ENCODE measurements at places on chromosomes 3 and 15.
A peak's percentile ranks its signal among the peaks of the same experiment; 100 is the strongest.

DNA sequence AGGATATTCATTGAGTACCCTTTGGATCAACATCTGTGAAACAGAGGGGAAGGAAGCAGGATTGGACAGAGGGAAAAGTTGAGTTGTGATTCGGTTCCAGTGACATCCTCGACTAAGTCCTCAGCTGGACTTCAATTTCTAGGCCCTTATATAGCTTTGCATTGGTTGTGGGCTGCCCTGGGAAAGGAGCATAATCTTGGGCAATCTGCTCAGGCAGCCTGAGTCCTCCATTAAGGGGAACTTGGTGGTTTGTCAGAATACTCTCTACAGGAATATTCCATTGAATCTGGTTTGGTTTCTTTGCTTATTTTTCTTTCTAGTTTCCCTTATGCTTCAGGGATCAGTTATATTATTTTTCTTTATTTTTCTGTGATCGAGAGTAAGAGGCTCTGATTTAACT lies 94.1 kb downstream of the TCF12 start:
- DNase-seq, result no peak

DNA sequence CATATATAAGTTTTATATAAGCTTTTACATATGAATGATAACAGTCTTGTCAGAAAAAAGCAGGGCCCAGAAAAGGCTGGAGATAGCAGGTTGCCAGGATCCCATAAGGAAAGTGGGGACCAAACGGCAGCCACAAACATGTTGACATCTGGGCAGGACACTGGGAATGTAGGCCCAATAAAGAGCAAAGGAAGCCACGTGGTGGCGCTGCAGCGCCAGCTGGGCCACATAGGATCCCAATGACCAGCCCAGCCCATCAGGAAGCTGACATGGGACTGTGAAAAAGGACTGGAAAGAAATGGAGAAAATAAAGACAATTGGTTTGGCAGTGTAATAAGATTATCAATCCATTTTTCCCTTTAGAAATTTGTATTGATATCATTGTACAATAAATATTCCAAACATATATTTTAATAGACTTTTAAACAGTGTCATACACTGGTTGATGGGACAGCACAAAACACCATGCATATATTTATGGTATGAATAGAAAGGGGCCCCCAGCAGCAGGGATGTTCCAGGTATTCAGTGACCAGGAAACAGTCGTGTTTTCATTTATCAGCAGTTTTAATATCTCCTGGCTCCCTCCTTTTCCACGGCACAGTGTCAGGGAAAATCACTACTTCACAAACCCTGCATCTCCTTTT lies 89.0 kb upstream of the STRIT1 start:
- DNase-seq, result peak; percentile 64

DNA sequence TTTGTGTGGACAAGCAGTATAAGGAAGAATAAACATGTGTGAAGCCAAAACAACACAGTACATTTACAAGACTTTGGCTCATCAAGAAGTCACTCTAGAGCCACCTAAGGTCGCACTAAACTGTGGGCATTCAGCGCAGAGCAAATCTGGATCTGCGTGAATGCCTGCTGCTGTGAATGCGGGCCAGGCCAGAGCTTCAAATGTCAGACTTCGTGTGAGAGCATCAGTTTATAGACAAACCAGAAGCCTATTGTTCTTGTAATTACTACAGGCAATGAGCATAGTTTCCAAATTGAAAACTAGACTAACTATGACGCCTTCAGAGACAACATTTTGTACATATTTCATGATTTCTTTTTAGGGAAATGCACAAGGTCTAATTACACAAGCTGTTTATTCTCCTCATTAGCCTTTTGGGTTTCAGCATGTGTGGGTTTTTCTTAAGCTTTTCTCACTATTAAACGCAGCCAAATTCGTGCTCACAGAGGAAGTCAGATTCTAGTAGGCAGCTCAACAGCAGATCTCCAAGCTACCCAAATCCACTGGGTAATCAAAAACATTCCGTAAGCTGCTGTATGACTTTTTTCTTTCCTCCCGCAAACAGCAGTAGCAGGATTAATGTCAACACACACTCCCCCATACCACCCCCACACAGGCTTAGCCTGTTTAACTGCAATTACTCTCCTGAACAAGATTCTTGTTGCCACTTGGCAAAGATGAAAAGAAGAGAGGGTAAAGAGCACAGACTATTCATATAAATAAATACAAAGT lies 84.5 kb upstream of the SETMAR start:
- DNase-seq, result no peak

GRCh38 chr3:25854635-25855034 lies 64.7 kb downstream of the OXSM start:
- DNase-seq, result peak; percentile 82

DNA sequence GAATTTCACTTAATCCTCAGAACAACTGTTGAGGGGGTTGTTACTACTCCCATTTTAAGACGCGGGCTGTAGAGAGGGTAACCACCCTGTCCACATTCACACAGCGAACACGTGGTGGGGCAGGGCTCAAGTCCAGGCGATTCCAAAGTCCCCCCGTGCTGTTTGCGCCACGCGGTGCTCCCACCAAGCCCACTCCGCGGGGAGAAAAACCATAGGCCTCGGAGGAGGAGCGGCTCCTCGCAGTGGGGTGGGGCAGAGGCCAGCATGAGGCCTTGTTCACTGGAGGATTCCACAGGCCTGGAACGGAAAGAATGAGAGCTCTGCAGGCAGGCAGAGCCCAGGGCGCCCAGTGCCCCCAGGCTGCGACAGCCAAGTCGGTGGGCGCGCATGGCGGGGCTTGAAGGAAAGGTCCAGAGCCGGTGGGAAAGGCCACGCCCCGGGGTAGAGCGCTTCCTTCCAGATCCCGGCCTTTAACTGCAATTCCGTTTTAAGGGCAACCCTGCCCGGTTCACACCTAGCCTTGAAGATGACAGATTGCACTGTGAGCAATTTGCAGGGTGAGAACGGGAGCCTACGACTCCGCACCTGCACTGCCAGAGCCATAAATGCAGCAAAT lies 161.8 kb upstream of the TBL1XR1 start:
- no peak for DNase-seq

GRCh38 chr15:53681056-53681455 lies 78.4 kb downstream of the WDR72 start:
- DNase-seq, result no peak

DNA sequence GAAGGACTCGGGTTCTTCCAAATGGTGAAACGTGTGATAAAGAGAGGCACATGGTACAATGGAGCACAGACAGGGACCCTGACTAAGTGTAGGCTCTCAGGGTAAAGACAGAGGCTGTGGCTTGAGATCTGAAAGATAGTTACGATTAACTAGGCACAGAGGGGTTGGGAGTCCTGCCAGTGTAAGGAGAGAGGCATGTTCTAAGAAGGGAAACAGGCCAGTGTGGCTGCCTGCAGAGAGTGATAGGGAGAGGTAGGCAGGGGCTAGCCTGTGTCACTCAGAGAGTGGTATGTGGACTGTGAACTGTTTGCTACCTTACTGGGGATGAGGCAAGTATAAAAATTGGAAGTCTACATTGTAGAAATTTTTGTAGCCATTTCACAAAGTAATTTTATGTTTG lies 109.5 kb downstream of the PEX5L start:
- no peak for DNase-seq

GRCh38 chr3:46981932-46982471 lies 2.5 kb downstream of the NBEAL2 start:
- no peak for DNase-seq

- DNase-seq, result peak; percentile 77
Observed at GRCh38 chr15:38549222-38549621, 15.4 kb downstream of the RASGRP1 start.

- DNase-seq, result no peak
Observed at GRCh38 chr15:67813104-67813634, 12.1 kb upstream of the SKOR1 start.

- DNase-seq, result no peak
Observed at GRCh38 chr3:60650171-60650570, 601.1 kb downstream of the FHIT start.

GRCh38 chr15:51189669-51190385 lies 95.1 kb upstream of the TNFAIP8L3 start:
- DNase-seq, result no peak

DNA sequence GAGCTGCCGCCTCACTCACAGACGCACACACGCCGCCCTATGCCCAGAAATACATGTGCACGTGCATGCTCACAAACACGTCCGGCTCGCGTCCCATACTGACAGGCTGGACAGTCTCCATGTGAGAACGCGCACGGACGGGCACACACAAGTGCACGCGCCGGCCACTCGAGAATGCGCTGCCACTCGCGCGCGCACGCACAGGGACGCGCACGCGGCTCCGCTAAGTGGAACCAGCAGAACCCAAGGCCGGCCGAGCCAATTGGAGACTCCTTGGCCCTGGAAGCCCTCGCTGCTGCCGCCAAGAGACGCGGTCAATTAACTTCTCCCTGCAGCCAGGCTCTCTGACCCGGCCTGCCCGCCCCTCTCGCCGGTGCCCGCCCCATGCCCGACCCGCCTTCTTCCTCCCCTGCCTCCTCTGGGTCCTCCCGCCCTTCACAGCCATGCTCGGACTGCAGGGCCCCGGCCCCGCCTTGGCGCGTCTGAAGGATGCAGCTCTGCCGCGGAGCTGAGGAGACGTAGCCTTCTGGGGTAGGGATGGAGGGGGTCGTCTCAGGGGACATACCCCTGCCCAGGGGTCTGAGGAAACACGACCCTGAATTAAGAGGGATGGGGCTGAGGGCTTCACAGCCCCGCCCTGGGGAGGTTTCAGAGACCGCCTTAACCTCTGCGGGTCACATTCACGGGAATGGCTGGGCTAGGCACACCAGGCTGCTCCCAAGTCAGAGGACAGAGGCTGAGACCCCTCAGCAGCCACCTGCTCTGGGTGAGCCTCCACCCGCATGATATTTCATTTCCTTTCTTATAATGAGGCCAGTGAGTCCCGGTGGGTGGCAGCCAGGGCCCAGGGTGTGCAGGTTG lies 15.0 kb downstream of the PTH1R start:
- peak; percentile 87 for DNase-seq

DNA sequence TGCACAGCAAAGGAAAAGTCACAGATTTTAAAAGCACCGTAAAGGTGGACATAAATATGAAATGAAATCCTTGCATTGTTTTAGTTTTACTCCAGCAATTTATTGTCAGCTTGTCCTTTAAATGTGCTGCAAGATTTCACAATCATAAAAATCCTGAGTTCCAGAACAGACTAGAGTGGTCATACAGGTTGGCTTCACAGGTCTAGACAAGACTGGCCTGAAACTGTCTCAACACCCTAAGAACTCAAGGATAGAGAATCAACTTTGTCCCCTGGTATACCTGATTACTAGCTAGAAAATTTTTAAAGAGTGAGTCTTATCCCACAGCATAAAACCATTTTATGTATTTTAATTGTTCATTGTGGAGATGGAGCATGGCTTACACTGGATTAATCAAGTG lies 521.7 kb upstream of the MCTP2 start:
- no peak for DNase-seq

- no peak for DNase-seq
Observed at GRCh38 chr3:122948408-122948807, 79.2 kb downstream of the SEMA5B start.

DNA sequence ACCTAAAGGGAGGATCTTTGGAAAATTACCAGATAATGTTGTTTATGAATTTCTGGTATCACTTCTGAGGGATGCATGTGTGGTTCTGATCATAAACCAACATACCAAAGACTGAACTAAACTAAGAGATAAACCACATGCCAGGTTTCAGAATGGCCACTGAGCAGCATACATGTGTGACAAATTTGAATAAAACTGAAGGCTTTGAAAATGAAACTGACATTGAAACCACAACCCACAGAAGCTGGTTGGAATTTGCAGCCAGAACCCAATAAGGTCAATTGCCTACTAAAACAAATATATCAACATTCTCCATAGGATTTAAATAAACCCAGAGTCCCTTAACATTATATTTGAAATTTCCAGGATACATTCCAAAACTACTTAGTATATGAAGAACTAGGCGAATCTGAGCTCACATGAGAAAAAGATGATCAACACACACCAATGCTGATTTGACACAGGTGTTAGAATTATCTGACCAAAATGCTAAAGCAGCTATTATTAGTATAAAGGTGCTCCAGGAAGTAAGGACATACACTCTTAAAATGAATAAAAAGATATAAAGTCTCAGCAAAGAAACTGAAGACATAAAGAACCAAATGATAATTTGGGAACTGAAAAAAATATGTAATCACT lies 125.0 kb downstream of the ZNF280D start:
- peak; percentile 29 for DNase-seq

GRCh38 chr3:38837358-38837757 lies 21.3 kb upstream of the SCN10A start:
- DNase-seq, result no peak

DNA sequence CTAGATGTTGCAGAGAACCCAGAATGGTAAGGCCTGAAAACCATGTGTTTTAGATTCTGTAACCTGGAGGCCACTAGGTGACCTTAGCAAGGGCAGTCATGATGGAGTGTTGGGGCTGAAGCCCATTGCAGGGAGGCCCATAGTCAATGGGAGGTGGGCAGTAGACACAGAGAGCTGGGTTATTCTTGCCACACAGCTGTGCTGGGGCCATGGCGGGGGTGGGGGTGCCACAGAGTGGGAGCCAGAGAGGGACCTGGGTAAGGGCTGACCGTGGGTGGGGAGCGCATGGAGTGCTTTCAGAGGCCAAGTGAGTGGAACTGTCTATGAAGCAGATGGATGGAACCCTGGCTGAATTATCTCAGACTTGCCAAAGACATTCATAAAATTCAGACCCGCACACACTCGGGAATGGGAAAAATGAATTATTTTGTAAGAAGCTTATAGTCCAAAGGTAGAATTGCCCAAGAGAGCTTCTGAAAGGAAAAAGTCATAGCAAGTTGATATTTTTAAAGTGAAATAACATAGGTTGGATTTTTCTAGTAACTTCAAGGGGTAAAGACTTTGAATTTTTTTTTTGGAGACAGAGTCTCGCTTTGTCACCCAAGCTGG lies 53.9 kb downstream of the SMAD3 start:
- DNase-seq, result no peak

DNA sequence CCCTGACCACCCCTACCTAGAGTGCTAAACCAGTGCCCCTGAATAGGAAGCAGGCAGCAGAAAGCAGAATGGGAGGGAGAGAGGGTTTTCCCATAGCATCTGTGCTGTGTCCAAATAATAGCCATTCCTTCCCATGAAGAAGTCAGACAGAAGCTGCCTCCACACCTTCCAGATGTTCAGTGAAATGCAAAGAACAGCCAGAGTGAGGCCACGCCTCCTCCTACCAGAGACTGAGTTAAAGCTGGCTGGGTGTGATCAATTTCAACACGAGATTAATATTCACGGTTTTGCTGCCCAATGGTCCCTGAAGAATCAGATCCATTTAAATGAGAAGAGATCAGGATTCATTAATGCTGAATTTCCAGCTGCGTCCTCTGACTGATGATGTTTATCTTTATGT lies 111.8 kb downstream of the SRGAP3 start:
- DNase-seq, result no peak

DNA sequence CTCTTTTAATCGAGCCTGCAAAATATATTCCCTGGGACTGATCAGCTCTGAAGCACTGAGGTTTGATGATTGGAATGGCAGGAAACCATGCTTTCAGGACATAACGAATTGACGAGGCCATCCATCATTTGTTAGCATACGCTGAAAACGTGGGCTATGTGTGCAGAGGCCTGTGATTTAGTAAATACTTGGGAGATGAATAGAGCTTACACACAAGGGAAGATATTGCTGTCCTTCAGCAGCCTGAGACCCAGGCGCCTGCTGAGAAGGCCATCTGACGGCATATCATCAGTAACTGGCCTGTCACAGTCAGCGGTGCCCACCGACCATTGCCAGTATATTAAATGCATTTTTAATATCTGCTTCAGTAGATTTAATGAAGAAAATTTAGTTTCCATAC lies 16.2 kb downstream of the CDIN1 start:
- no peak for DNase-seq

GRCh38 chr15:98433346-98433745 lies 215.0 kb upstream of the IGF1R start:
- no peak for DNase-seq

GRCh38 chr3:113695431-113695785 lies 1.0 kb downstream of the USF3 start:
- no peak for DNase-seq

All from EL (cell line).